ENCODE measurements at places on chromosomes 3 and 15. TPM values are rescaled to one million over a fixed set of nuclear protein-coding genes. Genes with fewer than 3 reads are reported as not detected.

- DNase-seq: no peak
Measured at GRCh38 chr3:172516318-172517214, 6.7 kb downstream of the TNFSF10 start.

GRCh38 chr15:84715441-84716035 is 401 bp downstream of the SEC11A start:
- peak; percentile 62 for DNase-seq

GRCh38 chr3:8777201-8777977 is 8.0 kb upstream of the OXTR start:
- no peak for DNase-seq

GRCh38 chr3:180820400-180820799 is 92.1 kb upstream of the FXR1 start:
- DNase-seq: no peak

The CEMIP gene
- total RNA-seq: 2.2 TPM

The ARGFX gene
- not detected for total RNA-seq

The GOLGA8J gene
- total RNA-seq: 0.44 TPM
